CD4-positive, alpha-beta T cell treated with Interleukin-12 subunit alpha and Interleukin-12 subunit beta, for 1 hour (primary cell): ENCODE measurements at places on chromosomes 1 and 21.
A peak's percentile ranks its signal among the peaks of the same experiment; 100 is the strongest.

- DNase-seq, result no peak
Measured at GRCh38 chr1:229563701-229564100, 5.2 kb upstream of the ABCB10 start.

- DNase-seq, result no peak
Measured at GRCh38 chr1:17690906-17691634, 64.1 kb upstream of the ACTL8 start.

GRCh38 chr1:232529747-232530146, 100.2 kb downstream of the SIPA1L2 start:
- no peak for DNase-seq

- DNase-seq, result no peak
Measured at GRCh38 chr1:87091425-87091824, 177.0 kb downstream of the HS2ST1 start.

GRCh38 chr1:24121406-24121805, 9.5 kb upstream of the MYOM3 start:
- DNase-seq, result no peak

DNA sequence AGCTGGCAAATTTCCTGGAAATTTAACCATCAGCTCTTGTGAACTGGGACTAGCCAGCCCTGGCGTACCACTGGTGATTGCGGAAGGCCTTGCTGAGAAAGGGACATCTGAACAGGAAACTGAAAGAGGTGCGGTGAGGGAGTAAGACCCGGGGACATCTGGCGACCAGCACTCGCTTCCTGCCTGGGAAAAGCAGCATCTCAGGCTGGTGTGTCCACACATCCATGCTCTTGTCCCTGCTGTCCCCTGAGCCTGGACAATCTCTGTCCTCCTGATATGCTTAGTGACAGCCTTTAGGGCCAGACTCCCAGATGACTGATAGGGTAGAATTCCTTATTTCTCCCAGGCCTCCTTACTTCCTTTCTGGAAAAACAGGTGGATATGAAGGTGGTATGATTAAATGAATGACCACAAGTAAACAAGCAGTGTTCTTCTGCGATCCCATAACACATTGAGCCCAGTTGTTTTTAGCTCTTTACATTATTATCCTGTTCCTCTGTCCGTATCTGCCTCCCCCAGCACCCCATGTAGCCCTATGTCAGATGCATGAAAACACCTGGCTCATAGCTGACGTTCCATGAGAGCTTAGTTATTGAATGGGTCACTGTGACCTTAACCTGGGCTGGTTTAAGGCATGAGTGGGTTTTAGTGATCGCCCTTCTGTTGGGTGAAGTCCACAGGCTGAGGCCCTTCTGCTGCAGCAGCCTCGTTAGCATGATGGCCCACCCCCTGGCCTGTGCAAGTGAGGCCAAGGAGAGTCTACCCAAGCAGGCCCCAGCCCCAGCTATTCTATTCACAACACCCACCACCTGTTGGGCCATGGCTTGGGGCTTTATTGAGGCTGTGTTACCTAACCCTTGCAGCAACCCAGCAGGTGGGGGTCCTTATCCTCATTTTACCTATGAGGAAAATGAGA, 76.1 kb upstream of the GADD45A start:
- no peak for DNase-seq

- no peak for DNase-seq
Measured at GRCh38 chr1:208951908-208952307, 631.6 kb upstream of the CAMK1G start.

- no peak for DNase-seq
Measured at GRCh38 chr1:230849451-230850224, 18.7 kb downstream of the C1orf198 start.

DNA sequence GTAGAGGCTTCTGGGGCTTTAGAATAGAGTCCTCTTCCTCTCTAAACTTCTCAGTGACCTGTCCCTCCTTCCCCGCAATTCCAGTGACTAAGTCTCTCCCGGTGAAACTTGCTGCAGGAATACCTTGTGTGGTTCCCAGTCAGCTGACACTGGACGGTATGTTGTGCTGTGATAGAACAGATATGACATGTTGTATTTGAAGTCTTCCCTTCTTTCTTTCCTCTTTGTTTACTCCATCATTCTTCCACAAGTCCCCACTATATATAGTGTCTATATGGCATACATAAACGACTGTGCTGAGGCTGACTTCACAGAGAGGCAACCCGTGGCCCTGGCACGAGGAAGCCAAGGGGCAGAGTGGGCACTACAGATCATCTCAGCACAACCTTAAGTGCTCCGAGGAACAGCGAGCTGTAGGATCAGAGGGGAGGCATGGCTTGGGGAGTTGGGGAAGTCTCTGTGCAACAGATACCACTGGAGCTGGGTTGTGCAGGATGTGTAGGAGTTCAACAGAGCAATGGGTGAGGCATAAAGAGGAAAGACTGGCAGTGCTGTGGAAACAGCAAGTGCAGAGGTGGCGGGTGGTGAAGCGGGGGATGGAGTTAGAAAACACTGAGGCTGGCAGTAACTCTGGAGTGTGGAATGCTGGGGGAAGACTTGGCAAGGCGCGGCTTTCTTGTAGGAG, 237.8 kb downstream of the TRABD2B start:
- no peak for DNase-seq

GRCh38 chr1:162717548-162718184, 72.8 kb upstream of the HSD17B7 start:
- no peak for DNase-seq

- no peak for DNase-seq
Measured at GRCh38 chr1:46128344-46128743, 4.1 kb downstream of the PIK3R3 start.

GRCh38 chr1:71049951-71050598, 2.5 kb upstream of the PTGER3 start:
- peak; percentile 60 for DNase-seq

GRCh38 chr1:219666242-219666641, 53.3 kb upstream of the ZC3H11B start:
- DNase-seq, result no peak

- no peak for DNase-seq
Measured at GRCh38 chr1:113943028-113943811, 14.1 kb downstream of the HIPK1 start.

GRCh38 chr1:247293047-247293446, 37.2 kb downstream of the VN1R5 start:
- no peak for DNase-seq

DNA sequence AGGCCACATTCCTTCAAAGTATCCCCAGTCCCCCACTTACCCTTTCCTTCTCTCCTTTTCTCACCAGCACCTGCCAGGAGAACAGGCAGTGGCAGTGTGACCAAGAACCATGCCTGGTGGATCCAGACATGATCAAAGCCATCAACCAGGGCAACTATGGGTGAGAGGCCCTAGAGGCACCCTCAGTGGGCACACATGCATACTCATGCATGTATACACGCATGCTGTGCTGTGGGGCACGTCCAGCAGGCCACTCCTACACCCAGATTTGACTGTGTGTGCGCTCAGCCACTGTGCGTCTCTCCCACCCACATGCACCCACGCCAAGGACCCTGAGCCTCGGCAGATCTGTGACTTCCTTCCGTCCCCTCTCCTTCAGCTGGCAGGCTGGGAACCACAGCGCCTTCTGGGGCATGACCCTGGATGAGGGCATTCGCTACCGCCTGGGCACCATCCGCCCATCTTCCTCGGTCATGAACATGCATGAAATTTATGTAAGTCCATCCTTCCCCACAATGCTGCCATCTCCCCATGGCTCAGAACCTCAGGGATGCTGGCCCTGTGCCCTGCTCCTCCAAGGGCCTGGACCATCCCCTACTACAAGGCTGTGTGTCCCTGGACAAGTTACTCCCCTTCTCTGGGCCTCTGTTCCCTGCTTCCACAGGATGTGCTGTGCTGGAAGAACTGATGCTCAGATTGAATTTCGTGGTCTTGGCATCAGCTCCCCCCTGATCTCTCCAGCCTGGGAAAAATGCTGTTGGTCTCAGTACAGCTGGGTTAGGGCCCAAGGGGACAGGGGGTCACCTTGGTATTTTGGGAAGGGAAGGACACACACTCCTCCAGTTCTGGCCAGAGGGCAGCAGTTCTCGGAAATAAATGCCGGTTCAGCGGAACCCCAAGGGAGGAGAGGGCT, 7.0 kb downstream of the TINAGL1 start:
- no peak for DNase-seq

DNA sequence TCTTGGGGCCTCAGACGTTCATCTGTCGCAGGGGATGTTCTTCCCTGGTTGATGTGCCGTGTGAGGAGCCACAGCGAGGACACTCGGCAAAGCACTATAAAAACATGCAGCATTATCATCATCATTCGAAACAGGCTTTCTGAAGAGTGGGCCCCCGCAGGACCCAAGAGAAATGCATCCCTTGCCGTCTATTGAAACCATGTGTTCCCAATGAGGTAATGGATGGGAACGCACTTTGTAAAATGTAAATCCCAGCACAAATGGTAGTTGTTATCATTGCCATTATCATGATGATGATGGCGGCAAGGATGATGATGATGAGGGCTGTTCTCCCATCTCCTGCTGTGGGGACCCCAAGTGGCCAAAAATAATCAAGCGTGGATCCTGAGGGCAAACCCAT, 76.8 kb downstream of the GLIS1 start:
- DNase-seq, result no peak

DNA sequence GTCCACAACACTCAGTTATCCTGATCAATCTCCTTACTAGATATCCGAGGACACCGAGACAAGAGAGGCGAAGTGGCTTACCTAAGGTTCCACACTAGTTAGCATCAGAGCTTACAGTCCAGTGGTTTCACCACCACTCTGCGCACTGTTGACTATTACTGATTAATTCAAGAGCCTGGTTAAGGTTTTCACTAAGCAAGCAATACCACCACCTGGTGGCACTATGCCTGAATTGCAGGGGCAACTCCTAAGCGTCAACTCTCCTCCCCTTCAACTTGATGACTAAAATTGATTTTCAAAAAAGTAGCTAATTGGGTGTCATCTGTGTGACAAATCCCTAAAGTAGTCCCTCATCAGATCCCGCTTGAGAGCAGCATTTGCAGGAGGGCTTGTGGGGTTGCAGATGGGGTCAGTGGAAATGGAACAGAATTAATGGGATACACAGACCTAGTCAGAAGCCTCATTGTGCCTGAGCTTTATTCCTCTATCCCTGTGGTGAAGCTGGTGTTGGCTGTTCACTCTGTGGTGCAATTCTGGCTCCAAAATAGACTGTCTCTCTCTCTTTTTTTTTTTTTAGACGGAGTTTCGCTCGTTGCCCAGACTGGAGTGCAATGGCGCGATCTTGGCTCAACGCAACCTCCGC, 9.1 kb downstream of the TTC22 start:
- peak; percentile 36 for DNase-seq

- no peak for DNase-seq
Measured at GRCh38 chr1:201826830-201827229, 2.1 kb upstream of the IPO9 start.

DNA sequence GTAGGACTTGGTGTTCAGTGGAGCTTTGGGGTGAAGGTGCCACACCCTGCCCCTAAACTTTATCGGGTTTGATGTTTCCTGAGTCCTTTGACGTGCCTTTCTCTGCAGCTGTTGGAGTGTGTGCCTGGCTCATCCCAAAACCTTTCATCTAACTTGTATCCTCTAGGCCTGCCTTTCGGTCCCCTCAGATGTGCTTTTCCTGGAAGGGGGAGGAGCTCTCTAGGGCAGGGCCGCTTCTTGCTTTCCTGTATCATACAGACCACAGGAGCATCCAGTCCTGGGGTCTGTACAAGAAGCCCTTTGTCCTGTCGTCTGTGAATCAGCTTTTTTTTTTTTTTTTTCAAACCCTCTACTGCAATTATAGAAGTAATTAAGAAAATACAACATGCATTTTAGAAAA, 35.7 kb downstream of the PTGFRN start:
- DNase-seq, result no peak

DNA sequence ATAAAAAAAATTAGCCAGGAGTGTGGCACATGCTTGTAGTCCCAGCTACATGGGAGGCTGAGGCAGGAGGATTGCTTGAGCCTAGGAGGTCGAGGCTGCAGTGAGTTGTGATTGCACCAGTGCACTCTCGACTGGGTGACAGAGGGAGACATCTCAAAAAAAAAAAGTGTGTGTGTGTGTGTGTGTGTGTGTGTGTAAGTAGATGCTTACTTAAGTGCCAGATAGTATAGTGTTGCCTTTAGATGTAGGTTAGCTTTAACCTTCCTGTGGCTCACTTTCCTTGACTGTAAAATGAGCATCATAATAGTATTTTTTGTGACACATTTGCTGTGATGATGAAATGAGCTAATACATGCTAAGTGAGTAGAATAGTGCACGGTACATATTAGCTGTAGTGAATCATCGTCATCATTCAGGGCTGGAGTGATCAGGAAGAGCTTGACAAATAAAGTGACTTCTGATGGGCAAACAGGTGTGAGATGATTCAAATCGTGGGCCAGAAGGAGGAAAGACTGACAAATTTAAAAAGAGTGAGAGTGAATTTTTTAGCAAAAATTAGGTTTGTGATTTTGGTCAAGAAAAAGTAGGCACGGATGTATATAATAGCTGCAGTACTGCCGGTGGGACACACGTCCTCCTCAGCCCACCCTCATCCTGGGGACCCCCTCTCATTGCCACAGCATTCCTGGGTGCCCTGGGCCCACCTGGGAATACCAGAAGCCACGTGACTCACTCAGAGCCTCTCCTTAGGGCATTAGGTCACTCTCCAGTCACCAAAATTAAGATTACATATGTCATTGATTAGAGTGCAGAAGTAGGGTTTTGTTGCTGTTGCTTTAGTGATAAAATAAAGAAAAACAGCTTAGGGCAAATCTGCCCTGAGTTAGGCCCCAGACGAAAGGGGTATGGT, 33.9 kb downstream of the EIF2D start:
- peak; percentile 52 for DNase-seq

GRCh38 chr1:185869590-185869989, 135.4 kb downstream of the HMCN1 start:
- no peak for DNase-seq
